COLO829 (cell line): ENCODE measurements at places on chromosomes 1 and 21.

DNA sequence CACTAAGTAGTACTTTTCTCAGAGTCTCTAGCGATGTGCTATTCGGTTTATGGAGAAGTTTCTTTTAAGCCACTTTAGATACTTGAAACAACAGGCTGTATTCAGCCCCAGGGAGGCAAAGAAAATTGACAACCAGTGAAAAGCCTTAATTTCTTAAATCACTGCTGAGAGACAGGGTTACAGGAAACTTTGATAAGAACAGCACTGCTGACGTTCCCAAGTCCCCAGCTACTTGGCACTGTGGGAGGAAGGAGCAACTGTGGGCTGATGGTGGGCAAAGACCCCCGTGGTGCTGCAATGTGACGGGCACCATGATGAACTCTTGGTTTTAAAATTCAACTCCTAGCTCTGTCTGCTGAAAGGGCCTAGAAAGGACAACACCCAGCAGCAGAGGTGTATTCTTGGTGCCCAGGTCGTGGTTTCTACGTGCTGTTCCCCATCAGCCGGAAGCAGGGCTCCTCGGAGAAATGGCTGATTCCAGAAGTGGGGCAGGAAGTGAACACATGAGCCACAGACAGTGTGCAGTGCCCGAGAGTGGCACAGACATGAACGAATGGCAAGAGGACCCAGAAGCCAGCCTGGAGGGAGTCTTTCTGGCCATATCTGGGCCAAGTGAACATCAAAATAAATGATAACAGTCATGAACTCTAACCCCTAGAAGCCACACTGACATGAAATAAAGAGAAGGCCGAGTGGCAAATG lies 5.3 kb downstream of the PTTG1IP start:
- DNase-seq = no peak

GRCh38 chr1:232964601-232965000 lies 14.2 kb downstream of the NTPCR start:
- no peak for DNase-seq

DNA sequence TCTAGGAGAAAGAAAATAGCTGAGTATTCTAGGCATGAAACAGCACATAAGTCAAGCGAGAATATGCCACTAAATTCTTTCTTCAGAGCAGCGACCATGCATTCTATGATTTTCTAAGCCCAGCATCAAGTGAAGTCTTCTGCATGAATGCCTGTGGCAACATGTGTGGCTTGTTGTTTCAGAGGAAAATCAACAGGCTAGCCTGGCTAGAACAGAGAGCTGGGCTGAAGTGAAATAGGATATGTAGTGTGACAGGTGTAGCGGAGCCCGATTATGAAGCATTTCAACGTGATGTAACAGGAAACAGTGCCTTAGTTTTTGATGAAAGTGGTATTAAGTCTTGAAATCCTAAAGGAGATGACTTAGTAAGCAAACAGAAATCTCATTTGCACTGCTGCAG lies 7.0 kb downstream of the CSDE1 start:
- no peak for DNase-seq

- no peak for DNase-seq
Observed at GRCh38 chr1:229593800-229594199, 32.1 kb downstream of the TAF5L start.

- no peak for DNase-seq
Observed at GRCh38 chr21:29613021-29613420, 314.3 kb downstream of the BACH1 start.

DNA sequence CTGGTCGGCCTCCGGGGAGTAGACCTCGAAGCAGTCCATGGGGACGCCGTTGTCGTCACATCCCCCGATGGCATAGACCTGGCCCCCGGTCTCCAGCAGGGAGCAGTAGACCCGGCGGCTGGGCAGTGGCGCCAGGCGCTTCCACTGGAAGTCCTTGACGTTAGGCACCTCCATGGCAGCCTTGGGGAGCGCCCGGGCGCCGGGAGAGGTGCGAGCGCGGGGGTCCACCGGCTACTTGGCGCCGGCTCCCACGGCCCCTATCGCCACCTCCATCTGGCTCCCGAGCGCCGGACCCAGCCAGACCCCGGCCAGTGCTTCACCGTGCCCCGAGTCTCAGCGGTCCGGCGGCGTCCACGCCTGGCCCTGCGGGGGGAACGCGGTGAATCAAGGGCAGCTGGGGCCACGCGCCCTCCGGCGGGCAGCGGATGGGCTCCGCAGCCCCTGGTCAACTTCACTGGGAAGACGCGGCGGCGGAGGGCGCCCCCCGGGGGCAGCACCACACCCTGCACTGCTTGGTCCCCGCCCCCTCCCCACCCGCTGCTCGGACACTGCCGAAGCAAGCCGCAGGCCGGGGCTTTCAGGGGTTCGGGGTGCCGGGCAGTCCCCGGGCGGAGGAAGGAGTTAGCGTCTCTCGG lies 13.2 kb downstream of the KLHDC8A start:
- DNase-seq = no peak

GRCh38 chr1:165610866-165611265 lies 20.2 kb upstream of the MGST3 start:
- DNase-seq = no peak
